ENCODE measurements at places on chromosomes 12 and 14.

DNA sequence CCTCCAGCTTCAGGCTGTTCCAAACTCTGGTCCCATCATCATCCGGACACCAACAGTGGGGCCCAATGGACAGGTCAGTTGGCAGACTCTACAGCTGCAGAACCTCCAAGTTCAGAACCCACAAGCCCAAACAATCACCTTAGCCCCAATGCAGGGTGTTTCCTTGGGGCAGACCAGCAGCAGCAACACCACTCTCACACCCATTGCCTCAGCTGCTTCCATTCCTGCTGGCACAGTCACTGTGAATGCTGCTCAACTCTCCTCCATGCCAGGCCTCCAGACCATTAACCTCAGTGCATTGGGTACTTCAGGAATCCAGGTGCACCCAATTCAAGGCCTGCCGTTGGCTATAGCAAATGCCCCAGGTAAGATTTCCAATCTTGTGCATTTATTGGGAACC is 3.3 kb downstream of the SP1 start:
- no peak for DNase-seq

DNA sequence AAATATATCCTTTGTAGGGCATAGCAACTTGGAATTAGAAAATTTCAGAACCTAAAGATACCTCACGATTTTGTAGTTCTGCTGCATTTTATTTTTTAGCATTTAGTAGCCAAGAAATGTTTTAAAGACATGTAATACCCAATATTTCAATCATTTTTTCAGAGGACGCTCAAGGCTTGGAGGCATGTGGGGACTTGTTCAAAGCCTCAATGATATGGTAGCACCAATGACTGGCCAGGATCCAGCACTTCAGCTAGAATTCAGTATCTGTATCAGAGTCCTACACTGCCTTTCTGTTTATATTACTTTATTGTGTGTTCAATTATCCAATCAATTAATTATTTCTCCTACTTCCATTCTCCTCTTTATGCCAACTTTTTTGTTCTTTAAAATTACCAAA is 154.8 kb upstream of the NEDD1 start:
- no peak for DNase-seq

DNA sequence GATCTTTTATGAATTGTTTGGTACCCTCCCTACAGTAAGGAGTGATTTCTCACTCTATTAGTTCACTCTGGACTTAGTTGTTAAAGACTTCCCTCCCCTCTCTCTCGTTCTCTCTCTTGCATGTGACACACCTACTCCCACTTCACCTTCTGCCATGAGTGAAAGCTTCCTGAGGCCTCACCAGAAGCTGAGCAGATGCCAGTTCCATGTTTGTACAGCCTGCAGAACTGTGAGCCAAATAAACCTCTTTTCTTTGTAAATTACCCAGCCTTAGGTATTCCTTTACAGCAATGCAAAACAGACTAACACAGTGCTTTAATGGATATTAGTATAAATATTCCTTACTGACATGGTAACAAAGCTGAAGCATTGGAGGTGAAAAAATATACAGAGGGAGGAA is 187.7 kb downstream of the SSPN start:
- no peak for DNase-seq

- no peak for DNase-seq
These were observed 457.7 kb upstream of the SYT1 start for GRCh38 chr12:78406828-78407227.

- DNase-seq = no peak
These were observed 26.4 kb upstream of the STAB2 start for GRCh38 chr12:103560604-103561101.

- no peak for DNase-seq
These were observed 2.5 kb upstream of the AMIGO2 start for GRCh38 chr12:47082283-47082682.

Data from Jurkat, Clone E6-1 (cell line).